ENCODE measurements at places on chromosomes 7 and 10.
A peak's percentile ranks its signal among the peaks of the same experiment; 100 is the strongest.

DNA sequence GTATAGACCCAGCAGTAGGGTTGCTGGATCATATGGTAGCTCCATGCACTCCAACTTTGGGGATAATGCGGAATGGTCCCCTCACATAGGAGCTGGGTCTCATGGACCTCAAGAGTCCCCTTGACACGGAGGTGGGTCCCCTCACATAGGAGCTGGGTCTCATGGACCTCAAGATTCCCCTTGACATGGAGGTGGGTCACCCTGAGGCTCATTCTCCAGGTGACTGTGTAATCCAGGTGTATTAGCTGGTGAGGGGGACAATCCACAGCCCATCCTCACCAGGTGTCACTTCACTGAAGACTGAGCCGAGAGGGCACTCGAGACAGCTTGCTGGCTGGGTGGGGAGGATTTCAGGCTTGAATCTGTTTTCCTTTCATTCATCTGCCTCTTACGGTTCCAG is 121.9 kb downstream of the PTPN20 start:
- DNase-seq: no peak

GRCh38 chr10:30413996-30414576 is 19.9 kb upstream of the MAP3K8 start:
- DNase-seq: no peak

GRCh38 chr7:106568680-106569499 is 92.1 kb downstream of the CCDC71L start:
- DNase-seq: no peak

DNA sequence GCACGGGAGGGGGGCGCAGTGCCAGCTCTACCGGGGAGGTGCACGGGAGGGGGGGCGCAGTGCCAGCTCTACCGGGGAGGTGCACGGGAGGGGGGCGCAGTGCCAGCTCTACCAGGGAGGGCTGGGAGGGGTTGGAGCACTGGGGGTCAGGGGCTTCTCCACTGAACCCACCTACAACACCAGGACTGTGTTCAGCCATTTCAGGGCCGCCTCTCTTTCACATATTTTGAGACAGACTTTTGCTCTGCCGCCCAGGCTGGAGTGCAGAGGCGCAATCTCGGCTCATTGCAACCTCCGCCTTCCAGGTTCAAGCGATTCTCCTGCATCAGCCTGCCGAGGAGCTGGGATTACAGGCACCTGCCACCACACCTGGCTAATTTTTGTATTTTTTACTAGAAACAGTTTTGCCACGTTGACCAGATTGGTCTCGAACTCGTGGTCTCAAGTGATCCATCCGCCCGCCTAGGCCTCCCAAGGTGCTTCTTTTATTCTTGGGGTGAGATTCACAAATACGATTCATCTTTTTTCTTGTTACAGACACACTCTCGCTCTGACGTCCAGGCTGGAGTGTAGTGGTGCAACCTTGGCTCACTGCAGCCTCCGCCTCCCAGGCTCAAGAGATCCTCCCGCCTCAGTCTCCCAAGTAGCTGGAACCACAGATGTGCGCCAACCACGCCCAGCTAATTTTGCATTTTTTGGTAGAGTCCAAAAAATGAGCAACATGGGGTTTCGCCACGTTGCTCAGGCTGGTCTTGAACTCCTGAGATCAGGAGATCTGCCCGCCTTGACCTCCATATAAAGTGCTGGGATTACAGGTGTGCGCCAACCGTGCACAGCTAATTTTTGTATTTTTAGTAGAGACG is 37.0 kb downstream of the ADAP1 start:
- DNase-seq: no peak

GRCh38 chr10:121448766-121449421 is 149.3 kb downstream of the FGFR2 start:
- no peak for DNase-seq

- DNase-seq: no peak
These were observed 26.0 kb downstream of the KBTBD2 start for GRCh38 chr7:32865448-32866030.

GRCh38 chr10:92530891-92531535 is 42.9 kb downstream of the IDE start:
- DNase-seq: no peak

DNA sequence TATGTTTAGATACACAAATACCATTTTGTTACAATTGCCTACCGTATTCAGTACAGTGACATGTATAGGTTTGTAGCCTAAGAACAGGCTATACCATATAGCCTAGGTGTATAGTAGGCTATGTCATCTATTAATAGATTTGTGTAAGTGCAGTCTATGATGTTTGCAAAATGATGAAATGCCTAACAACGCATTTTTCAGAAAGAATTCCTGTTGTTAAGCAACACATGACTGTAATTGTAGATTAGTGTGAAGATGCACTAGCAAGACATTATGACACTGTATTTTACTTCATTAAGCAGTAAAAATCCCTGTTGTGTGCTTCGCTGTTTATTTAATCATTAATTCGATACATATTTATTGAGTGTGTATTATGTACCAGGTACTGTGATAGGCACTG is 446.0 kb downstream of the SUGCT start:
- no peak for DNase-seq

GRCh38 chr10:9301148-9301547 is 1246.7 kb downstream of the GATA3 start:
- no peak for DNase-seq

- no peak for DNase-seq
These were observed 146.6 kb upstream of the RNF32 start for GRCh38 chr7:156493942-156494341.

GRCh38 chr10:131702531-131703356 is 198.1 kb upstream of the PPP2R2D start:
- DNase-seq: no peak

DNA sequence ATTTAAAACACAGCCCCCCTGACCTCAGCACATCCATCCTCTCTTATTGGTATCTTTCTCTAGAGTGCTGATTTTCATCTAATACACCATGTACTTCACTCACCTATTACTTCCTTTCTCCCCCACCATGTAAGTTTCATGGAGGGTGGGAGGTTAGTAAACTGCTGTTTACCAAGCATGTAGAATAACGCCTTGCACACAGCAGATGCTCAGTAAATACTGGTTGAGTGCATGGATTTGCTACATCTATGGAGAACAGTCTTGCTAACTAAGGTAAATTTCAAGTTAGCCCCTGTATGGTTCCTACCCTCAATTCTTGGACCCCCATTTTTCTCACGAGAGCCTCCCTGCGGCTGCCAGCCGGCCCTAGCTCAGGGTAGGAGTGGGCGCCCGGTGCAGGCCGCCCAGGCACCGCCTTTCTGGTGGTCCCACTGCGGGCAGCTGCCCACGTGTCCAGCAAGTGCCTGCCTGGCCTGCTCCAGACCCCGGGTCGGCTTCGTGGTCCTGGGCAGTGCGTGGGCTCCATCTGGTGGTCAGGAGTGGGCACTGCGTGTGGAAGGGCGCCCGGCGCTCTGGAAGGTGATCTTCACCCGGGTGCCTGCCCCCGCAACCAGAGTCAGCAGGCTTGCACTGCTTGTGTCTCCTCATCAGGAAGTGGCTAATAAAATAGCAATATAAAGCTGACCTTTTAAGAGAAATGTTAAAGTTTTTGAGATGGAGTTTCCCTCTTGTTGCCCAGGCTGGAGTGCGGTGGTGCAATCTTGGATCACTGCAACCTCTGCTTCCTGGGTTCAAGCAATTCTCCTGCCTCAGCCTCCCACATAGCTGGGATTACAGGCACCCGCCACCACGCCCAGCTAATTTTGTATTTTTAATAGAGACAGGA is 63.4 kb upstream of the DNAJB6 start:
- peak; percentile 44 for DNase-seq

DNA sequence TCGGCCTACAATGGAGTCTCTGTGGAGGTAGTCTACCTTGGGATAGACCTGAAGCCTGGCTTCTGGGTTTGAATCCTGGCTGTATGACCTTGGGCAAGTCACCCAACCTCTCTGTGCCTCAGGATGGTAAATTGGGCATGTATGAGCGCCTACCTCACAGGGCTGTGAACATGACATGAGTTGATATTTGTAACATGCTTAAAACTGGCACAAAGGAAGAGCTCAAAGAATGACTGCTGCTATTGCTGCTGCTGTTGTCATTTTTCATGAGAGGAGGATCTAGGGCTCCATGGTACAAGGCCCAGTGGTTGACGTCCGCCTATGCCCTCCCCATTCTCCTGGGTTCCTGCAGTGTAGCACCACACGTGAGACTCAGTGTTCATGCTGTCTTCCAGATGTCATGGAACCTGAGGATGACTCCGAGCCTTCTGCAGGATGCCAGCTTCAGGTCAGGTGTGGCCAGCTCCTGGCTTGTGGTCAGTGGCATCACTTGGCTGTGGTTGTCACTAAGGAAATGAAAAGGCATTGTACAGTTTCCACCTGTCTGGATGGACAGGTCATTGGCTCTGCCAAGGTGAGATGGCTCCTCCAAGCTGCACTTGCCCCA is 95.0 kb downstream of the WDFY4 start:
- no peak for DNase-seq

- DNase-seq: no peak
These were observed 31.2 kb downstream of the WDR86 start for GRCh38 chr7:151378496-151379192.

DNA sequence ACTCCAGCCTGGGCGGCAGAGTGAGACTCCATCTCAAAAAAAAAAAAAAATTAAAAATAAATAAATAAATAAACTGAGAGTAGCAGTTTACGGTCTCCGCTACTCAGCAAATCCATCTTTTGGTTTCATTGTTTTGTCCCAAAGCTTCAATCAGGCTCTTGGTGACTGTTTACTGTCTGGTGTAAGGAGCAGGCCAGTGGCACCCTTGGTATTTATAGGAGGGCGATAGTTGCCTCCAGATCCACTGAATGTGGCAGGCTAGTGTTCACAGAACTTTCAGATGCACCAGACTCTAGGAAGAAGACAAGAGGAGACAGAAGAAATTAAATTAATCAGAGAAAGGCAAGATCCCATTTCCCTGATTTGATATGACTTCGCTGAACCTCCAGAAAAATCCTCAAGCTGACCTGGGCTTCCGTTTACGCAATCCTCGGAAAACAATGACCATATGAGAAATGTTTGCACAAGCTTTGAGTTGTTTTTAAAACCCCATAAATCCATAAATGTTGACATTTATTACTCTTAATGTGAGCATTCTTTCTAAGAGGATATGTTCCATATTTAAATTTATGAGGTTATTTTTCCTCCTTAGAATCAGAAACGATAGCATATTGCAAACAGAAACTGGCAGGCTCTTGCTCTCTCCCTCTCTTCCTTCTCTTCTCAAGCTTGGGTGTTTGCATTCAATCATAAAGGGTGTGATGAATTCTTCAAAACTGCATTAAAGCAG is 7.1 kb upstream of the MUC3A start:
- DNase-seq: no peak

GRCh38 chr7:11153694-11154093 is 180.0 kb downstream of the PHF14 start:
- DNase-seq: no peak

GRCh38 chr10:59007307-59008025 is 169.0 kb upstream of the PHYHIPL start:
- no peak for DNase-seq

GRCh38 chr7:155203882-155204691 is 93.6 kb upstream of the INSIG1 start:
- no peak for DNase-seq

GRCh38 chr7:50827281-50827680 is 44.6 kb upstream of the GRB10 start:
- DNase-seq: no peak

GRCh38 chr10:80460399-80461207 is 6.5 kb downstream of the TSPAN14 start:
- no peak for DNase-seq

- DNase-seq: no peak
These were observed 27.6 kb downstream of the WDR86 start for GRCh38 chr7:151382079-151382885.

DNA sequence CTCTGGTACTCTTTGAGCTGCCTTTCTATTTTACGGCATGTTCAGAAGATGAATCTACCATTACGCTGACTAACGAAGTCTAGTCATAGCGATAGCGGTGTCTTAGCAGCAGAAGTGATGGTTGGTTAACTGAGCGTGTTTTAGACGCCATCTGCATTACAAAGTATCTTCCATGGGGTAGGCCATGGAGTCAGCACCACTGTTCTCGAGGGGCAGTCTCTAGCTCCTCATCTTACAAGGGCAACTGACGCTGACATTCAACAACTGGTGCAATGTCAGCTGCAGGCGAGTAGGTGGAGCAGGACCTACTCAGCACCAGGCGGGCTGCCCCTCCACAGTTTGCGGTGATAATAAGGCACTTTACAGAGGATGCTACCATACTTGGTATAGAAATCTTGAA is 88.7 kb downstream of the ADARB2 start:
- DNase-seq: no peak

- no peak for DNase-seq
These were observed 274.6 kb downstream of the ARL4A start for GRCh38 chr7:12961910-12962480.

- DNase-seq: no peak
These were observed 41.3 kb downstream of the ARID5B start for GRCh38 chr10:61942604-61943461.

- DNase-seq: no peak
These were observed 353.7 kb downstream of the GLRX3 start for GRCh38 chr10:130489891-130490290.

DNA sequence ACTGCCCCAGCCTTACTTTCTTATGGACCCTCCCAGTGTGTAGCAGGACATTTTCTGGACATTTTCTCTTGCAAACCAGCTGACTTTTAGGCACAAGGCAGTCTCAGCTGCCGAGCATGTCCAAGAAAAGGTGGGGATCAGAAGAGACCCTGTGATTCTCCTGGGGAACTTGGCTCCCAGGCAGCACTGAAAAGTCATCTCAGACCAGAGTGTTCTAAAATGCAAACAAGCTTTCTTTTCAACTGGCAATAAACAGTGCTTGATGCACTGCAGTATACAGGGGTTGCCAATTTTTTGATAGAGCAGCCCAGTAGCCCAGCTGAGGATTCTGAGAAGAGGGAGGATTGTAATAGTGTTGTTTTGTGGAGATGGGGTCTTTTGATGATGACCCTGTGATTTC is 168.0 kb upstream of the PHYHIPL start:
- no peak for DNase-seq

- DNase-seq: no peak
These were observed 26.7 kb downstream of the SH3PXD2A start for GRCh38 chr10:103828587-103829197.

- no peak for DNase-seq
These were observed 56.3 kb downstream of the TEX36 start for GRCh38 chr10:125626671-125627070.

- no peak for DNase-seq
These were observed 17.9 kb upstream of the PPA1 start for GRCh38 chr10:70250961-70251680.

DNA sequence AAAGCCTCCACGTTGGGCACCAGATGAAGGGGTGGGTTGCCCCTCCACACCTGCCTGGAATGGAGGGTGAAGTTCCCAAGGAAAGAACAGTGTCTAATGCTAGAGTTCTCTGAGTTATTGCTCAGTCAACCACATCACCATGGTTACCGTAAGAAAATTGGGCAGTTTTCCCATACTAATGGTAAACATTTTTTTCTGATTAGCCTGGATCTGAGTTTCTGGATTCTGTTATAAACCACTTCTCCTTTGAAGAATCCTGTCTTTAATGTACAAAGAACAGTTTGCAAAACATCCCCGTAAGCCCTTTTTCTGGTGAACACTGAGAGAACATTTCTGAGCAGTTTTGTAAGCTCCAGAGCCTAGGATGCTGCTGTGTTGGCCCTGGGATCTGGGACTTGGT is 45.5 kb downstream of the ABCC2 start:
- DNase-seq: no peak

All from stimulated activated CD8-positive, alpha-beta memory T cell treated with anti-CD3 and anti-CD28 coated beads, Interleukin-7, amount 100 ng/mL, for 1 hour (primary cell).